ENCODE measurements at places on chromosomes 4 and X.

GRCh38 chr4:61772126-61772525, 572.0 kb downstream of the ADGRL3 start:
- no peak for DNase-seq

DNA sequence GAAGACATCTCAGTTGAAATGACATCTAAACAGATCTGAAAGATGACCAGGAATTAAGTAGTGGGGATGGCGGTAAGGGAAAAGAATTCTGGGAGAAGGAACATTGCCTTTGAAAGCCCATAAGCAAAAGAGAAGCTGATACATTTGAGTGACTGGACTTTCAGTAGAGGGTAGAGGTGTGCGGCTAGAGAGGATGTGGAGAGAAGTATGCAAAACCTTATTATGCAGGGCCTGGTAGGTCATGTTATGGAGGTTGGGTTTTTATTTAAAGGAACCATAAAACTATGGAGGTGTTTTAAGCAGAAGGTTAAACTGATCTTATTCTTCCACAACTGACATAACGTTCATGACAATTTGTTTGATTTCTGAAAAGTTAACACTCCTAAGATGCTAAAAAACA, 36.3 kb downstream of the RPS6KA3 start:
- no peak for DNase-seq

GRCh38 chr4:5524446-5525299, 183.7 kb downstream of the EVC2 start:
- no peak for DNase-seq

- DNase-seq: no peak
Observed at GRCh38 chr4:122806981-122807679, 19.5 kb upstream of the FGF2 start.

GRCh38 chr4:100609810-100610209, 92.0 kb upstream of the EMCN start:
- no peak for DNase-seq

DNA sequence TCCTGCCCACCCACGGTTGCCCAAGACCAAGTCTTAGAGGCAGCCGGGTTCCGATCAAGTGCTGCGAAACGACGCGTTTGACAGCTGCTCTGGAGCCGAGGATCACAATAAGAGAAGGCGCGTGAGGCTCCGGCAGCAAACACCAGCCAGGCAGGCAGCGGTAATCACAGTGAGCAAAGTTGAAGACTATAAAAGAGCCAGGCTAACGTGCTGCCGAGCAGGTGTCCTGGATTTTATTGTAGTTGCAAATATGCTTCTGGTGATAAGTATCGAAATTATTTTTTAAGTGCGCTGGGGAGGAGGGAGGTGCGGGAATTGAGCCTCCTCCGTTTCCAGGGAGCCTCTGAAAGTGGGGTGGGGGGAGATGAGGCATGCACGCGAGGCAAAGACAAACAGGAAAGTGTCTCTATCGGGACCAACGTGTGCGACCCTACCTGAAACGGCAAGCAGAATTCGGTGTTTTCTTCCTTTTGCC, 590 bp downstream of the GABRA2 start:
- no peak for DNase-seq

GRCh38 chr4:80069108-80069836, 3.8 kb downstream of the ANTXR2 start:
- no peak for DNase-seq

GRCh38 chr4:129364747-129365452, 268.9 kb downstream of the C4orf33 start:
- DNase-seq: no peak

DNA sequence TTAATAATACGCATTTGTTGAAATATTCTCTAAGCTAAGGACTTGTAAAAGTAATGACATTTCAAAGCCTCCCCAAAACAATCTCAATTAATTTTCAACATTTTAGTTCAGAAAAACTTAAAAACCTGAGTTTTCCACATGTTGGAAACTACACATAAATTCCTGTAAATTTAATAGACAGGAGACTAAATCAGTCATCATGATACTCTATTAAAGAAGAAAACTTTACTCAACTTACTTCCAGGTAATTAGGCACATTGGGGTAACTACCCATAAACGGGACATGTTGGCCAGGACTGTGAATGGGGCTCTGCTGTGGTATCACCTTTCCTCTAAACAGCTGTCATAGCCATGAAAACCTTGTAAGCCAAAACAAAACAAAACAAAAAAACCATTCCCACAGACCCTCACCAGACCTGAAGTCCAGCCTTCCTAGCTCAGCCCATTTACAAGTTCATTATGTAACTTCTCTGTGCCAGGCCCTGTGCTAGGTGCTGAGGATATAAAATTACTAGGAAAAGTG, 96.4 kb upstream of the SMIM10 start:
- DNase-seq: no peak

All from T-helper 9 cell (primary cell).